Fibroblast of villous mesenchyme (primary cell): ENCODE measurements at places on chromosomes 4 and X. TPM values are rescaled to one million over a fixed set of nuclear protein-coding genes. Genes with fewer than 3 reads are reported as not detected.

DNA sequence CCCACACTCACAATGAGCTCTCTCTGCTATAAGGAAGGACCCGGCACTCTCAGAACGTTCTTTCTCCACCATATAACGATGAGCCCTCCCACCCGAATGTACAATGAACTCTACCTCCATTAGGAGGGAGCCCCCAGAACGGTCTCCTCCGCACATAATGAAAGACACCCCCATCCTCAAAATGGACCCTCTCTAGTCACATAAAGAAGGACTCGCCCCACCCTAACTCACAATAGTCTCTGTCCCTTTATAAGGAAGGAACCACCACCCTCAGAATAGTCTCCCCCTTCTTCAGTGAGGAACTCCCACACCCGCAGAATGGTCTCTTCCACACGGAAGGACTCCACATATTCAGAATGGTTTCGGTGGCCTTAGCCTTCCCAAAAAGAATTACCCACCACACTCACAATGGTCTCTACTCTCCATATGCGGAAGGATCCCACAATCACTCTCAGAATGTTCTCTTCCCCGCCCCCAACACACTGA lies 477 bp downstream of the SLC35A2 start:
- peak; percentile 42 for DNase-seq

The HPSE gene
- total RNA-seq: under 0.01 and 0.43 TPM in 2 replicates

DNA sequence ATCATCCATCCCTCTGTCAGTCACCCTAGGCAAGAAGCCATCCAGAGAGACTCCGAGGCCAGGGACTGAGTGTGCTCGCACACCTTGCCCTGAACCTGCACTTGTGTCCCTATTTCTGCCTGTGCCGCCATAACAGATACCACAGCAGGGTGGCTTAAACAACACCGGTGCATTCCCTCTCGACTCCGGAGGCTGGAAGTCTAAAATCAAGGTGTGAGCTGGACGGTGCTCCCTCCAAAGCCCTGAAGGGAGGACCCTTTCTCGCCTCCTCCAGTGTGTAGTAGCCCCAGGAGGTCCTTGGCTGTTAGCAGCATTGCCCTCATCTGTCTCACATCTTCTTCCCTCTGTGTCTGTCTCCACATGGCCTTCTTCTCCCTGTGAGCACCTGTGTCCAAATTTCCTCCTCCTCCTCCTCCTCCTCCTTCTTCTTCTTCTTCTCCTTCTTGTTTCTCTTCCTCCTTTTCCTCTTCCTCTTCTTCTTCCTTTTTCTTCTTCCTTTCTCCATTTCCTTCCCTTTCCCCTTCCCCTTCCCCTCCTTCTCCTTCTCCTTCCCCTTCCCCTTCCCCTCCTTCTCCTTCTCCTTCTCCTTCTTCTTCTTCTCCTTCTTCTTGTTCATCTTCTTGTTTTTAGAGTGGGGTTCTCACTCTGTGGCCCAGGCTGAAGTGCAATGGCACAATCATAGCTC lies 98.1 kb upstream of the ENPP6 start:
- no peak for DNase-seq

GRCh38 chr4:52976523-52977230 lies 114.6 kb downstream of the RASL11B start:
- no peak for DNase-seq

The ATP1B4 gene
- total RNA-seq: not detected in 2 replicates

- peak; percentile 69 for DNase-seq
Measured at GRCh38 chr4:84915396-84915780, 51.1 kb downstream of the WDFY3 start.
